ENCODE measurements at places on chromosomes 2 and 18.

DNA sequence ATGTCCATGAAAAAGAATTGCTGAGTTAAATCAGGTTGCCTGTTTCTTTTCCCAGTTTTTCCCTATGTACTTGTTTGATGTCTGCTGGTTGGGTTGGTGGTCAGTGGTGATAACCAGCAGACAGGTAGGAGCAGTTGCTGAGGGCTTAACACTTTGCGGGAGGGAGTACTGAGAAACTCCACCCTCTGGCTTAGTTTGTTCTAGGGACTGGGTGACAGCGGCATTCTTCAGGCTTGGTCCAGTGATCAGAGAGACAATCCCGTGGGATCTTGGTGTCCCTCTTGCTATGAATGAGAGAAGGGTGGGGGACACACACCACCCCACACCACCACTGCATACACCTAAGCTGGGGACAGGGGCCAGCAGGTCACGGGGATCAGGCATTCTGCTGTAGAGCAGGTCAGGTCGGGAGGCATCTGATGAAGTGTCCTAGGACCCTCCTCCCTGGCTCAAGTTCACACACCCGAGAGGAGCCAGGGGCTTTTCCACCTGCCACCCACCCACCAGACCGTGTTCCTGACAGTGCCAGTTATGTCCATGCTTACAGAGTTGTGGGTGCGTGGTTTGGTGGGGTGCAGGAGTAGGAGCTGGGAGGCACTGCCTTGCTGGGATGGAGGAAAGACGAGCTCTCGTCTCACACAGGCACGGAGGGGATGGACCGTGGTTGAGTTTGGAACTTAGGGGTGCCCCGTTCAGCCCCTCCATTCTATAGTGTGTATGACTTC lies 21.3 kb upstream of the ALLC start:
- DNase-seq: no peak

DNA sequence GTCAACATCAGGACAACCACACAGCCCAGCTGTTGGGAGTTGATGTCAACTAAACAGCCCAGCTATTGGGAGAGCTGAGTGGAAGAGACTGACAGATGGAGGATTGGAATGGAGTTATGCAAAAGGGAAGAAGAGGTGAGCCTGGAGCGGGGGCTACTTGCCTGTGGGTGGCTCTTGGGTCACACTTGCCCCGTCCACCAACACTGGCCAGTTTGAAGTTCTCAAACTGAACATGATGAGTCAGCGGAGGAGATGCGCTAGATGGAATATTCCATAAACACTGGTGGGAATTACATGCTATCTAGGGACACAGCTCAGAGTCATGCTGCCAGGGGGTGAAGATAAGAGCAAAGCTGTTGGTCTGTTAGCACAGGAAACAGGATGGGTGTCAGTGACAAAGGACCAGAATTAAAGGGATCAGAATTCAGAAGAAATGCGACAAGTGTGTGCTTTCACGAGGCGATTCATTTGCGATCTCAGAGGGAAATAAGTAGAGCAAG lies 33.2 kb upstream of the AGAP1 start:
- DNase-seq: no peak

- no peak for DNase-seq
These were observed 92.3 kb downstream of the RAB3GAP1 start for GRCh38 chr2:135144343-135144742.

DNA sequence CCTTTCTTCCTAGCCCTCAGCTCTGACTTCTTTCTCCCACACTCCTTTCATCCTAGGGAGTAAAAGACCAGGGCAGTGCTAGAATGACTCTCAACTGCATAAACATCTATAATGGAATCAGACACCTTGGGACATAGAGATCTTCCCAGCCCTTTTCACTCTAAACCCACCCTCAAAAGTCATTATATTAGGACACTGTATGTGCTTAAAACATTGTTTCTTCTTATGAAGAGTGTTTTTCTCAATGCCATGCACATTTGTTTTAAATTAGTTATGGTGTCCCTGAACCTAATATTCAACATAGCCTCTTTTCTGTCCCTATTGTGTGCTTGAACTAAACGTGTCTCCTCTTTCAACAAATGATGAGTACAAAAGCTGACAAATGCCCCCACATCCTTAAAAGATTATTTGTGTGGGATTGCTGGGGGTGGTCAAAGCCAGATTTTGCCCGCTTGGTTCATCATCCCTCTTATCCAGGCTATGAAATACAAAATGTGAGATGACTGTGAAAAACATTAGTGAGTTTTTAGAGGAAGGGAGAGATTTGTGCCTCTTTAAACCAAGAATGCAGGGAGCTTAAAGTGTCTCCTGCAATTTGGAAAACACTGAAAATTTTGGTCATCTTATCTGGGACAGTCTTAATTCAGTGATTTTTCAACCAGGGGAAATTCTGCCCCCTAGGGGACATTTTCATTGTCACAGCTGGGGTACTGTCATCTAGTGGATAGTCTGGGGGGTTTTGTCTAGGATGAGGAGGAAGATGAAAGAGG lies 29.0 kb downstream of the SERPINB5 start:
- no peak for DNase-seq

GRCh38 chr2:63654959-63655358 lies 66.2 kb downstream of the MDH1 start:
- no peak for DNase-seq
